Ascending aorta (tissue), 2 donors: ENCODE measurements at places on chromosomes 7 and 10. TPM values are rescaled to one million over a fixed set of nuclear protein-coding genes. Genes with fewer than 3 reads are reported as not detected.

GRCh38 chr7:12397671-12398070 is 6.0 kb downstream of the VWDE start:
- DNase-seq = no peak

- DNase-seq = no peak
Observed at GRCh38 chr10:52106899-52107298, 207.2 kb upstream of the DKK1 start.

- no peak for DNase-seq
Observed at GRCh38 chr10:116691635-116692034, 50.7 kb downstream of the HSPA12A start.

The GLI3 gene
- 2.2 TPM for total RNA-seq

- DNase-seq = peak; percentile 39
Observed at GRCh38 chr7:44307301-44307900, 18.0 kb downstream of the CAMK2B start.

The FAM24A gene
- not detected for total RNA-seq

The NODAL gene
- total RNA-seq = not detected

GRCh38 chr10:27948186-27948585 is 50.7 kb downstream of the ODAD2 start:
- no peak for DNase-seq

The GRIFIN gene
- total RNA-seq = not detected

The EVX1 gene
- total RNA-seq = not detected

The GPR26 gene
- not detected for total RNA-seq

The TBXAS1 gene
- 3.8 TPM for total RNA-seq

DNA sequence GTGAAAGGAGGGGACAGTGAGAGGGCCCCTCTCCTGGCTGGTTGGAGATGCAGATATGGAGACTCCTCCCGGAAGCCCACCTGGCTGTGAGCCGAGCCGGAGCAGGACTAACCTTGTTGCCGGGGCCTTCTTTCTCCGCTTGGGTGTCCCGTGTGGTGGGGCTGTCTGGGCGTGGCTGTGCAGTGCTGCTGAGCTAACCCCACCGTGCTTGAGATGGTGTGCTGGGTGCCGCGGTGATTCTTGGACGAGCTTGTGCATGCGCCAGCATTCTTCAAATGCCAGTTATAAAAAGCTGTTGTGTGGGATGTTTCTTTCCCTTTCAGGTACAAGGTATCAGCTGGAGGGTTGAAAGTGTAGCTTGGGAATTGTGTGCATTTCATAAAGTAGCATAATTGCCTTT is 48.8 kb downstream of the DAGLB start:
- no peak for DNase-seq

The GSTK1 gene
- 174 TPM for total RNA-seq

DNA sequence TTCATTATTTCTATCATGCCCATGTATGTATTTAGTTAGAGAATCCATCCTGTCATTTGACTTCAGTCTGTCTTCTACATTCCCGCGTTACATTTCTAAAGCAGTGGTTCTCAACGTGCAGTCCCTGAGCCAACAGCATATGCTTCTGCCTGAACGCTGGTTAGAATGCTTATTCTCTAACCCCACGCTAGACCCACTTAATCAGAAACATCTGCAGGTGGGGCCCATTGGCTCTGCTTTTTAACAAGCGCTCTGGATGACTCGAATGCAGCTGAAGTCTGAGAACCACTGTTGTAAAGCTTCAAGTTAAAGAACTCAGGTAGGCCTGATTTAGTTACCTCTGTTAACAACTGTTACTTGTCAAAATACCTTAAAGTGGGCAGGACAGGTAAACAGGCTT is 38.2 kb downstream of the NEUROD6 start:
- no peak for DNase-seq

DNA sequence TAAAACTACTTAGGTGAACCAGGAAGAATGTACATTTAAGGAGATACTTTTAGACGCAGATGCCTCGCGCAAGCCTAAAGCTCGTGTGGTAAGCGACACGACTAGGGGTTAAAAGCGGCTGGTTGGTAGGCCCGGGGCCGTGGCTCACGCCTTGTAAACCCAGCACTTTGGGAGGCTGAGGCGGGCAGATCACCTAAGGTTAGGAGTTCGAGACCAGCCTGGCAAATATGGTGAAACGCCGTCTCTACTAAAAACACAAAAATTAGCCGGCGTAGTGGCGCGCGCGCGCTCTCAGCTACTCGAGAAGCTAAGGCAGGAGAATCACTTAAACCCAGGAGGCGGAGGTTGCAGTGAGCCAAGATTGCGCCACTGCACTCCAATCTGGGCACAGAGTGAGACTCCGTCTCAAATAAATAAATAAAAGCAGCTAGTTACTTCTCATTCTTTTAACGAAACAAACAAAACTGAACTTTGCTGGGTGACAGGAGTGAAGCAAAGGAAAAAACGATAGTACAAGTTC is 879 bp downstream of the NUDT5 start:
- DNase-seq = no peak

The AMPH gene
- 22.1 TPM for total RNA-seq

DNA sequence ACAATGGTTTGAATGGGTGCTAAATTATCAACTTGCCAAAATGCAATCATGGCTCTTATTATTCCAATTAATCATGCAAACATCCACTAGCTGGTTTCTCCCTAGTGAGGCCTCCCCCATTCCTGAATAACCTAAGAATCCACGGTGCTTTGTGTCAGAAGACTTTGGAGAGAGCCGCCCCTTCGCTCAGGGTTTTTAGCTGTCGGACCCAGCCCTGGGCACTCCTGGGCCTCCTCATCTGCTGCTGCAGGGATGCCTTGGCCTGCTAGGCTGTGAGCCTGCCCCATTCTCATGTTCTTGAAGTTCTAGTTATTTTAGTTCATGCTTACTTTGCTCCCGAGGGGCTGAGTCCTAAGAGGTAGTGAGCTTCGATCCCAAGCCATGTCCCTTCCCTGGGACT is 34.1 kb upstream of the SFRP5 start:
- DNase-seq = no peak

The DYNC1I1 gene
- 13.2 TPM for total RNA-seq

DNA sequence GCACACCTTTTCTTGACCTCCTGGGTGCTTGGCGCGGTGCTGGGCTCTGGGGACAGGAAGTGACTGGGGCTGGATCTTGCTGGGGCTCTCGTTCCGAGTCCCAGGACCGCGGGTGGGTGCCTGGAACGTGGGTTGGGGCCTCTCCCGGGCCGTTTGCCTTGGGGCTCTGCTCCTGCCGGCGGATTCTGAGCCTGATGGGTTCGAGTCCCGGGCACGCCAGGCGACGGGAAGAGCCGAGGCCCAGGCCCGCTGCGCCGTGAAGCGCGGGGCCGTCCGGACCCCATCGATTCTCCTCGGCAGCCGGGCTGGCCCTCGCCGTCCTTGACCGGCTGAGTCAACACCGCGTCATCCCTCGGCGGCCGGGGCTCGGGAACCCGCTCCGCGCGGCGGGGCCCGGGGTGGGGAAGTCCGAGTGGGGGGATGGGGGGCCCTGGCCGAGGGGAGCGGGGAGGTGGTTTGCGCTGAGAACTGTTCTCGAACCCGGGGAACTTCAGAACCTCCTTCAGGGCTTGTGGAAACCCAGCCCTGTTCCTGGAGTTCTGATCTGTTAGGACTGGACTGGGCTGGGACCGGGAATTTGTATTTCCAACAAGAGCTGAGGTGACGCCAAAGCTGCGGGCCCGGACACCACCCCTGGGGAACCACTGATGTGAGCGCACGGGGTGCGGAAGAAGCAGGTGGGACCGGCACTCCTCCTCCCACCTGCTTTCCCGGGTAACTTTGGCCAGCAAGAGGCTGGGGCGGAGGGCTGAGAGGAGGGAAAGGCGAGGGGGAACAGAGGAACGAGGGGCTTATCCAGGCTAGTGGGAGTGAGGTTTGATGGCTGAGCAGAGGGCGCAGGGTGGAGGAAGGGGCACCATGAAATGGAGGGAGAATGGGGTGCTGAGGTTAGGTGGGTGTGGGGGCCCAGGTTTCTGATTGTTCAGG is 6.2 kb downstream of the HHEX start:
- peak; percentile 72 for DNase-seq

The TMEM236 gene
- total RNA-seq = not detected

- DNase-seq = no peak
Observed at GRCh38 chr10:25725917-25726716, 207.9 kb upstream of the MYO3A start.

DNA sequence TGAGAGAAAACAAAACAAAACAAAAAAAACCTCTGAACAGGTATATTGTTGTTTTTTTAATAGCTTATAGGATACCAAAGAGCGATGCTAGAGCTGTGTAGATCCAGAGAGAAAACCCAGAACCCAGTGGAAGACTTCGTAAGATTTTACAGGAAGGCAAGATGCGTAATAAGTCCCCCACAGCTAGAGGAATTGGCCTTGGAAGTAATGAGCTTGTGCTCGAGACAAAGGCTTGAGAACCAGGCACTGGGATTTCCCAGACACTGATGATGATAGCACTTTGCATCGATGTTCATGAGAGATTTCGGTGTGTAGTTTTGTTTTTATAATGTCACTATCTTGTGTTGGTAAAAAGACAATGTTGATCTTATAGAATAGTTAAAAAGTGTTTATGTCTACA is 821.5 kb upstream of the IGFBP3 start:
- no peak for DNase-seq

GRCh38 chr10:47166405-47166777 is 133.6 kb upstream of the GDF10 start:
- DNase-seq = no peak

The CCL24 gene
- not detected for total RNA-seq

GRCh38 chr7:40507166-40507565 is 372.4 kb downstream of the SUGCT start:
- no peak for DNase-seq

DNA sequence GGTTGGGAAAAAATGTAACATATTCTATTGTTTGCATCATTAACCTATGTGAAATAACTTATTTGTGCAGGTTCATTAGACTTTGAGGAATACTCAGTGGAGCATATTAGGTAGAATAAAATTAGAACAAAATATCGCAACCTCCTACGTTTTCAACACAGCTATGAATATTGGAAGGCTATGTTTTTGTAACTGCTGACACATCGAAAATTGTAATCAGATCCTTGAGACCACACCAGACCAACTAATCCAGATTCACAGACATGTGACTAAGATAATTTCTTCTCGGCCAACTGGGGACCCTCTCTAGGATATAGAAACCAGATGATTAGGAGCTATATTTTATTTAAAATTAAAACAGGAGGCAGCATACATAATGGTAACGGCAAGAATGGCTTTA is 77.5 kb upstream of the VWC2 start:
- DNase-seq = no peak

The PDGFA gene
- 349 TPM for total RNA-seq

- no peak for DNase-seq
Observed at GRCh38 chr7:44078521-44078920, 3.8 kb downstream of the POLM start.

The PRSS37 gene
- not detected for total RNA-seq

The EEPD1 gene
- total RNA-seq = 14.0 TPM

GRCh38 chr7:17879075-17879661 is 61.1 kb downstream of the SNX13 start:
- no peak for DNase-seq

- DNase-seq = no peak
Observed at GRCh38 chr10:113045147-113046055, 95.4 kb downstream of the TCF7L2 start.

DNA sequence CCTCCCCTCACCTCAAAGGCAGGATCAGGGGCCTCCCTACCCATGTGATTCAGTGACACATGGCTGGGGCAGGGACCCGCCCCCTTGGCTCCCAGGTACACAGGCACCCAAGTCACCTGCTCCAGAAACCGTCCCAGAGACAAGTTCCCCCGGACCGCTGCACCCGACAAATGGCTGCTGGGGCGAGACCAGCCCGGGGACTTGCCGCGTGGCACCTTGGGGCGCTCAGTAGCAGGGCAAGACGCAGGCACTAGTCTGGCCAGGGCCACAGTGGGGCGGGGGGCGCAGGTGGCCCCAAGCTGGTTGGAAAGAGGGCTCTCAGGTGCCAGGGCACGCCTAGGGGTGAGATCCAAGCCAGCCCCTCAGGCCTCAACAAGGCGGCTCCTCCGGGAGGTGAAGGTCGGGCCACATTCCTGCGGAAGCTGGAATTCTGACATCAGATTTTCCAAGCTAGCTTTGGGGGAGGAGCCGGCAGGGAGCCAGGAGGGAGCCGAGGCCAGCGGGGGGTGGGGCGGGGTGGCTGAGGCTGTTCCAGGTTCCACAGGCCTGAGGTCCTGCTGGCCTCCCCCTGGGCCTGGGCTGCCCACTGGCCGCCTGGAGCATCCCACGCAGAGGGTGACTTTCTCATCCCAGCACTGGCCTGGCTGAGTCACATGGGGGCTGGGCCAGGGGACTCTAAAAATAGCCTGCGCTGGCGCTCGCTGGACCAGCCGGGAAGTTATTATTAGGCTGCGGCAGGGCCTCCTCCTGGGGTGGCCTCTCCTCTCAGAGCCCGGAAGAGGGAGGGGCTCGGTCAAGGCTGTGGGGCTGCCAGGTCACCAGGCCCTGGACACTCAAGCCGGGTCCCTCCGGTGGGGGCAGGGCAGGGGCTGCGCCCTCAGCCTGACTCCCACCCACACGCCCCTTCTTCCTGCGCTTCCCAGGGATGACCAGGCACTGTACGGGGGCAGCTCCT is 20.5 kb upstream of the INPP5A start:
- DNase-seq = peak; percentile 98

DNA sequence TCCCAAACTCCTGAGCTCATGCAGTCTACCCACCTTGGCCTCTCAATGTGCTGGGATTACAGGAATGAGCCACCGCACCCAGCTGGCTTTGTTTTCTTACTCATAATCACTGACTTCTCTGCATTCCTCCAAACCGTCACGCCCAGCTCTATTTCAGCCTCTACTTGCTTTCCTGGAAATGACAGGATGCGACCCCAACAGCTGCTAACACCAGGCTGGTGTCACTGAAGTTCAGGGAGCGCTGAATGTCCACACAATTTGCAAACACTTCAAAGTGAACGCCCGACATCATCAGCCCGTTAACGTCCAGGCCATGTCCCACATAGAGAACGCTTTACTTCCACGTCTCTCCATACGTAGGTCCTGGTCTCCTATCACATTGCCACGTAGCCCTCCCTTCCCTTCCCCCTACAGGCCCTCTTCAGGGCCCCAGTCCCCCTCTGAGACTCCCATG is 12.8 kb upstream of the PROSER2 start:
- no peak for DNase-seq

DNA sequence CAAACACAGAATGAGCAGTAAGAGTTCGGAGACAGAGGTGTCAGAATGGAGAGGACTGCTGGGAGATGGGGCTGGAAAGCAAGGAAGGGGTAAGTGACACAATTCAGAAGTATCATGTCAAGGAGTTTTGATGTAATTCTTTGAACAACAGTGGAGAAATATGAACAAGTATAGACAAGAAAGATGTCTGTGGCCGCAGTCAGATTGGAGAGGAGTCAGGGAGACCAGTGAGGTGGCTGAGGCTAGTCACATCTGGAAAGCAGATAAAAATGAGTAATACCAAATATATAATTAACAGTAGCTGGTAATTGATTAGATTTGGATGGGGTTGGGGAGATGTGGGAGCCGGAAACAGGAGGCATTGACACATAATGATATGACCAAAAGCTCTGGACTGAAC is 540.9 kb downstream of the SUGCT start:
- no peak for DNase-seq

The PHYHIPL gene
- total RNA-seq = not detected

The OR2A1 gene
- not detected for total RNA-seq
